Stimulated activated CD4-positive, alpha-beta T cell treated with anti-CD3 and anti-CD28 coated beads, Interleukin-2, amount 100 ng/mL, for 48 hours (primary cell): ENCODE measurements at places on chromosomes 6 and 20.

GRCh38 chr20:8811801-8812594 lies 256.9 kb upstream of the PLCB4 start:
- no peak for DNase-seq

GRCh38 chr6:834190-834589 lies 141.3 kb upstream of the EXOC2 start:
- DNase-seq: no peak

DNA sequence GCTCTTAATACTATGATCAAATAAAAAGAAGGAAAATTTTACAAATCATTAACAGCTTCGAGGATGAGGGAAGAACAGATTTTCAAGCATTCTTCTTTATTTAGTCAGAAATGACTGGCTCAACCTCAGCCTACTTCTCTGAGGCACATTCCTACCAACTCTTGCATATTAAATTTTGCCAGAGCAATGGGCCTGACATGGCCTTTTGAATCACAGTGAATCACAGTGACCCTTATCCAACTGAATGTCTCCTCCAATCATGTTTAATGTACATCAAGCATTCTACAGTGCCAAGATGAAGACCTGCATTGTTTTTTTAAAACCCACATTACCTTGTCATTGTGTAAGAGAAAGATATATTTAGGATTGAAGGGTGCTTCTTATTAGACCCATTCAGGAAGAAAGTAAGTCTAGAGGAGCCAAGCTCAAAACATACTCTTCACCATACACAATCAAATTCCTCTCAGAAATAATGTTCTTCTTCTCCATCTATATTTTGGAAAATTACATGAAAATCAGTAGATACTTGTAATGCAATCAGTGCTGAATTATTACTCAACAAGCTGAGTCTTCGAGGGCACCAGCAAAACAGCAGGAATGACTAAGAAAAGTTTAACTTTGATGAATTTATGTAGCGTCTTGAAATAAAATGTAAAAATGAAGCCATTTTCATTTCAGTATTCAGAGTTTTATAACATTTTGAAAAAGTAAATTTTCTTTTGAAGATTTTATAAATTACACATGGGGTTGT lies 44.1 kb upstream of the MOXD1 start:
- DNase-seq: no peak

- no peak for DNase-seq
These were observed 779 bp upstream of the KCNG1 start for GRCh38 chr20:51023617-51024155.

DNA sequence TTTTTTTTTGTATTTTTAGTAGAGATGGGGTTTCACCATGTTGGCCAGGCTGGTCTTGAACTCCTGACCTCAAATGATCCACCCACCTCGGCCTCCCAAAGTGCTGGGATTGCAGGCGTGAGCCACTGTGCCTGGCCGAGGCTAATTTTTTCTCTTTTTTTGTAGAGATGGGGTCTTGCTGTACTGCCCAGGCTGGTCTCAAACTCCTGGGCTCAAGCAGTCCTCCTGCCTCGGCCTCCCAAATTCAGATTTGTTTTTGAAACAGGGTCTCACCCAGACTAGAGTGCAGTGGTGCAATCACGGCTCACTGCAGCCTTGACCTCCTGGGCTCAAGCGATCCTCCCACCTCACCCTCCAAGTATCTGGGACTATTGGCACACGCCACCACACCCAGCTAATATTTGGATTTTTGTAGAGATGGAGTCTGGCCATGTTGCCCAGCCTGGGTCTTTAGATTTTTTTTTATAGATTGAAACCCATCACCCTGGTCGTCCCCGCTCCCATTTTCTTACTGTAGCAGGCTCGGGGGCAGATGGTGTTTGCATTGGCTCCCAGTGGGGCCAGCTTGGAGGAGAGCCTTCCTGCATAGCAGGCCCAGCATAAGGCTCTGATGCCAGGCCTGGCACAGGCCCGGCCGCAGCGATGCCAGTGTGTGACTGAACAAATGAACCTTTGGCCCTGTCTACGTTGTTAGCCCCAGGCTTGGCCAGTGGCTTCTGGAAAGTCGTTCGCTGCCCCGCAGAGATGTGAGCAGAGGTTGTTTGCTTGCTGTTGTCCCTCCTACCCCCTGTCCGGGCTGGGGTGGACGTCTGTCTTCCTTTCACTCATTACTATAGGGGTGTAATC lies 4.3 kb upstream of the MTG2 start:
- no peak for DNase-seq

DNA sequence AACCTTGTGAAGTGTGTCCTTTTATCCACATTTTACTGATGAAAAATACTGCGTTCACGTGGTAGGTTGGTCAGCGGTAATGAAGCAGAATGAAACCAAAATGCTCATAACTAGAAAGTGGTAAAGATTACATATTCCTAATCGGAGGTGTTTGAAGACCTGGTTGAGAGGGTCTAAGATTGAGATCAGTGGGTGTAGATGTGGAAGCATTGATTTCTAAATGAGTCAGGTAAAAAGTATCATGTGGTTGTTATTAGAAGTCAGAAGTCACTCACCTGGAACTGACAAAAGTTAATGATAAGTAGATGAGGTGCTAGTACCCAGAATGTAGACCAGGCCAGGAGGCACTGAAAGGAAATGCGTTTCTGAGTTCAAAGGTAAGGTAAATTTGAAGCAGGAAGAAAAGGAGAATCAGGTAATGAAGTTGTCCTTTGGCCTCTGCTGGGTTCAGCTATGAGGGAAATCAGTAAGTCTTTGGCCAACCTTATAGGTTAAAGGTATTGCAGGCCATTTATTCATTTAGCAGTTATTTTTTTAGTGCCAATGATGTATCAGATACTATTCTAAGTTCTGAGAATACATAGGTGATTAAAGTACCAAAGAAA lies 31.2 kb downstream of the FAM83B start:
- no peak for DNase-seq

DNA sequence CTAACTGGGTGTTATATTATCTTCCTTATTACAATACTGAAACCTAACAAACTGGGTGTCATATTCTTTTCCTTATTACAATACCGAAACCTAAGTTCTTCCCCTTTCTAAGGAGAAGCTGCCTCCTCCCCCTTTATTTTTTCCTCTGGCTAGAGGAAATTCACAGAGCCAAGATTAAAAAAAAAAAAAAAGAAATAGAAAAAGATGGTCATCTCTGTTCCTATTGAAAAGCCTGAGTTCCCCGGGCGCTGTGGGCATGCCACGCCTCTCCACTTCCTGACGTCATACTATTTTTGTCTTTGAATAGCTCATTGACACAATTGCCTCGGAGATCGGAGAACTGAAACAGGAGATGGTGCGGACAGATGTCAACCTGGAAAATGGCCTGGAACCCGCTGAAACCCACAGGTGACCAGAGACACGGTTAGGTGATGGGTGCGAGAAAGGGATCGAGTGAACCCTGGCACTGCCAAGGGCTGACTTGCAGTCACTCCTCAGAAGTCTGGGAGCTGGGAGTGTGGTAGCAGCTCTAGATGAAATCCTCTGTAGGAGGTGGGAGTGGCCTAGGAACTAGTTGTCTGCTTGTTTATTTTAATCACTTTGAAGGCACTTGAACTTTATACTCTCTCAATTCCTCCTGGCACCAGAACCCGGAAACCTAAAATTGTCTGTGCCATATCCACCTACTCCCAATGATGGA lies 82.2 kb upstream of the NAA20 start:
- no peak for DNase-seq
